ENCODE measurements at places on chromosomes 12 and 14.

GRCh38 chr12:86852451-86852850 lies 596.3 kb upstream of the MGAT4C start:
- DNase-seq = no peak

- no peak for DNase-seq
These were observed 4.3 kb upstream of the HOXC12 start for GRCh38 chr12:53950437-53950773.

DNA sequence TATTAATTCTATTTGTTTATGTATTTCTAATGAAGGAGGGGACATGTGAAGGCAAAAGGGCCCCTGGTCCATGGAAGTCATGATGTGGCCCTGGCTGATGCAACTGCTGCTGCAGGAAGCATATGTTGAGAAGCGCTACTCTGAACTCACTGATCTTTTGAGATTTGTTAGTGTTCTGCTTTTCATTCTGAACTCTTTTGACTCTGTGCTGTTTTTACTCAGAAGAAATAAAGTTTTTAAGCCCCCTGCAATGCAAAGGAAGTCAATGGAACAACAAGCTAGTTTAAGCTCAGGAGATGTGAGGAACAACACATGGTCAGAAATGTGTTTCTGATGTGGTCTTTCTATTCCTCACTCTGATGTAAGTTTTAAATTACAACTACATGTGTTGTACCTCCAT lies 88.9 kb upstream of the BTG1 start:
- no peak for DNase-seq

GRCh38 chr12:90163975-90164374 lies 455.3 kb upstream of the ATP2B1 start:
- DNase-seq = no peak

GRCh38 chr14:105056303-105056831 lies 8.9 kb downstream of the GPR132 start:
- no peak for DNase-seq

DNA sequence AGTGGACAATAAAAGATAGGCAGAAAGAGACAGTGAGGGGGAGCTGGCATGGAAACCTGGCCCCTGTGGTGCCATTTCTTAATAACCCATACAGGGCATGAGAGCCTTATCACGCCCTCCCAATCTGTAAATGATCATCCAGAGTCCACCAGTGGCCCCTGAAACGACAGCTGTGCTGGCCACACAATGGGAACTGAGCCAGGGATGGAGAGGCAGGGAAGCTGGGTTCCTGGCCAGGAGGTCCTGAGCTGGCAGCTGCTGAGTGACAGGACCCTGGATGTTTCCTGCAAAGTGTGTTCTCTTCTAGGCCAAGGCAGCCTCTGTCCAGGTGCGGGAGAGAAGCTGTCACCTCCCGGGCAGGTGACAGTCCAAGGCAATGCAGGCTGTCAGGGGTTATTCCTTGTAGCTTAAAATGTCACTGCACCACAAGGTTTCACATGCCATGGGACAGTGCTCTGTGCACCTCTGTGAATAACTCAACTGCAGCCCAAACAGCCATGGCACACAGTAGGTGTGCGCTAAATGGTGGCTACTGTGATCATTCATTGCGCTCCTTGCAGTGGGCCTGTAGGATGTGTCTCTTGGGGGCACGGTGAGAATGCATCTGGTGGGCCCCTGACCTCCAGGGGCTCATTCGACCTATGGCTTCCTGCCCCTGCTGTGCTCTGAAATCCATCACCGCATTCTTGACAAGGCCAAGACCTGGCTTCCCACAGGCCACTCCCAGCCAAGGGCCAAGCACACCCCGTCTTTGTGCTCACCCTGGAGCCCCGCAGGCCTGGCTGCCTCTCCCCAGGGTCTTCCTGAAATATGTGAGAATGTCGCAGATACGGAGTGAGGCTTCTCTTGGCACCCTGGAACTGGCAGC lies 46.3 kb upstream of the BCL11B start:
- peak; percentile 51 for DNase-seq

DNA sequence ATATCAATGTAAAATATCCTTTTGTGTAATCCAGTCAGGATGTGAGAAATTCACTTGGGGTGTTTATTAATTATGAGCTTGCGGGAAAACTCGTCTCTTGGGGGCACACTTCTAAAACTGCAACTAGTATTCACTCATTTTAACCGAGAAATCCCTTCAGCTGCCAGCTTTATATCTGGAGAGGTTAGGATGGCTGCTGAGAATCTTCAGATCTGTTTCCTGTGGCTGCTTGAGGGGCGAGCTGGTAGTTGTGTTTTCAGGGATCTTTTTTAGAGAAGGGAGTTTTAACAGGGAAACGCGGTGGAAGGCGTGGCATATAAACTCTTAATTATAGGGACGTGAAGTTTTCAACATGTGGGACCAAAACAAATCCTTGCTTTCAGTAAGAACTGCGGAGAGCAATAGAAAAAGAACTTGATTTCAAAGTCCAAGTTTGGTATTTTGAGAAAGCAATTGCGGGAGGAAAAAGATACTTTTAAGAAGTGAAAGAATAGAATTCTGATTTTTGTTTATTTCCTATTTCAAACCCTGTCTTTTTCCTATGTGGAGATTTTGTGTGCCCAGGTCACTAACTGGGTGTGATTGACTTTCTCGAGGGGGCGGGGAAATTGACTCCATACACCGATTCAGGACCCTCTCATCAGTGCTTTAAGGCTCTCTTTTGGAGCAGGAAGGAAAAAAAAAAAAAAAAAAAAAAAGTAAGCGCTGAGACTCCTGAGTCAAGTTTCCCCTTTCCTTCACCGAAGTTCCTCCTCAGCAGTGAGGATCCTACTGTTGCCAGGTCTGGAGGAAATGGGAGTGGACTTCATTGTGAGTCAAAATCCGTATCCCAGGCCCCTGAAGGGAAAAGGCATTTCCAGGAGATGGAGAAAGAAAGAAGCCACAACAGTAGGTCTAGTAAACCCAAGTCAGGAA lies 1.1 kb downstream of the PPFIBP1 start:
- DNase-seq = no peak

GRCh38 chr14:23286902-23287479 lies 1.1 kb upstream of the HOMEZ start:
- no peak for DNase-seq

- DNase-seq = no peak
These were observed 268.2 kb downstream of the SNAPC1 start for GRCh38 chr14:62030387-62030786.

- DNase-seq = peak; percentile 44
These were observed 50.8 kb upstream of the POC1B start for GRCh38 chr12:89576572-89577220.

DNA sequence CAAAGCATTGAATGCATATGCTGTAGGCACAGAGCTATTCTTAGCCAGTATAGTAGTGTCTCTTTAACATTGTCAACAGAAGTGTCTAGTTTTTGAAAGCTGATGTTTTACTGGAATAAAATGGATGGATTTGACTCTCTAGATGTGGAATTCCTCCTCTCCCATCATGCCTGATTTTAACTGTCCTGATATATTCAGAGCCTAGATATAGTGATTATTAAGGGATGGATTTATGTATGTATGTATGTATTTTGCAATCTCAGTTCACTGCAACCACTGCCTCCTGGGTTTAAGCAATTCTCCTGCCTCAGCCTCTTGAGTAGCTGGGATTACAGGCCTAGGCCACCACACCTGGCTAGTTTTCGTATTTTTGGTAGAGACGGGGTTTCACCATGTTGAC lies 144.8 kb upstream of the NAV3 start:
- DNase-seq = no peak

GRCh38 chr12:26830783-26831551 lies 2.0 kb downstream of the ITPR2 start:
- peak; percentile 61 for DNase-seq

GRCh38 chr12:86249851-86250250 lies 6.3 kb downstream of the MGAT4C start:
- DNase-seq = no peak

GRCh38 chr14:73743431-73743931 lies 29.3 kb upstream of the PNMA1 start:
- peak; percentile 89 for DNase-seq
